AG09319 (cell line): ENCODE measurements at places on chromosomes 2 and 18.

DNA sequence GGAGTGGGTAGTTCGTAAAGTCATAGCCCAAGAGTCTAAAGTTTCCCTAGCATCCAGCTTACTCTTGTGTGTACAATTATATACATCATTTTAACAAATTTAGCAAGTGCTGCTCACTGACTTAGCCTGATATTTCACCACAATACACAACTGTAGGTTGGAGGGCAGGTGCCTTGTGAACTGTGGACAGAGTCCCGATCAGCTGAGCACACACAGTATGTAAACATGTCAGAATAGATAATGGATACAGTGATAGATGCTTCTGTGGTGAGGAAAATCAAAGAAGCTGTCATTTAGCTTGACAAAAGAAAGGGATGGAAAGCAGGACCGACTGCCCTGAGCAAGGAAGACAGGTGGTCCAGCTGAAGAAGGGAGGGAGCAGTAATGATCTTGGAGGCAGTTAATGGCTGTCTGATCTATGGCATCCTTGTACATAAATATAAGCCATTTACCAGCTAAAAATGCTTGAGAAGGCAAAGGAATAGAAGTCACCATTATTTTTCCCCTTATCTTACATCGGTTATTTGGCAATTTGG is 372.8 kb upstream of the UBE2E3 start:
- DNase-seq: no peak

DNA sequence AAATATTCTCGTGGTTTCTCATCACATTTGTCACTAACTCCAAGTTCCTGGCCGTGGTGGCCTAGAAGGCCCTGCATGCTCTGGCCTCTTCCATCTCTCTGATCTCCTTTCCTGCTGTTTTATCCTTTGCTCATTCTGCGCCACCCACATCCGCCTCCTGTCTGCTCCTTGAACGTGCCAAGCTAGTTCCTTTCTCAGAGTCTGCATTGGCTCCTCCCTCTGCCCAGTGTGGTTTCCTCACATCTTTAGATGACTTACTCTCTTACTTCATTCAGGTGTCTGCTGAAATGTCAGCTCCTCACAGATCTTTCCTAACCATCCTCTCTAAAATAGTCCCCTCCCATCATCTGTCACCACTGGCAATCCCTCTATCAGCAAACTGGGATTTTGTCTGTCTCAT is 158.6 kb upstream of the RBMS1 start:
- no peak for DNase-seq

- no peak for DNase-seq
Measured at GRCh38 chr2:143160732-143161707, 31.8 kb downstream of the ARHGAP15 start.

DNA sequence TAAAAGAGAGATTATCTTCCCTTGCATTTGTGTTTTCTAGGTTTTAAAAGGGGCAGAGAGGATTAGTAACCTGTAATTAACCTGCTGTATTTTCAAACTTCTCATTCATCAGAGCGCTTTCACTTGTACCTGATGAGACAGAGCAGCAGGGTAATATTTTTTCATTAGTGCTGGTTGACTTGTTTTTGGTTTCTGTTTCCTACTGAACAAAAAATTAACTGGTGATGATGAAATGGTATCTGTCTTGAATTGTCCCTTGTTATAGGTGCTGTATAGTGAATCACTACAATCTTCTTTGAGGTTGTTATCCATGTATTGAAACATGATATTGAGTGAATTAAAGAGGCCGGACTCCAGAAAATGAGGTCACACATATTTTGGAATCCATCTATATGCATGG is 37.9 kb downstream of the CDH20 start:
- no peak for DNase-seq

GRCh38 chr2:46363535-46364170 is 66.4 kb downstream of the EPAS1 start:
- peak; percentile 18 for DNase-seq

DNA sequence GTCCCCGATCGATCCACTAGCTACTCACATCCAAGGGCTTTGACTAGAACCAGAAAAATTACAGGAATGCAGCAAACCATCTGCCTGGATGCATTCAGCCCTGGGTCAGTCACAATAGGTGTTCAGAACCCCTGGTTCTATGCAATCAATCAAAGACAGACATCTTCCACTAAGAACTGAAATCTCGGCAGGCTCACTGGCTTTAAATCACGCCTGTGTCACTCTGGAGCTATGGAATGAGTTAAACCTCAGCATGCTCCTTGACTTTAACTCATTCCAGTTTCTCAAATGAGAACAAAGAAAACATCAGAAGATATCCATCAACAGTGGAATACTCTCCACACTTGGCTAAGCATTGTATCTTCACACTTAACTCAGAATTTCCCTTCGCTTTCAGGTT is 68.1 kb upstream of the SPTBN1 start:
- DNase-seq: no peak

GRCh38 chr2:74391209-74391579 is 11.1 kb upstream of the DCTN1 start:
- DNase-seq: no peak

GRCh38 chr2:72132981-72133720 is 14.5 kb downstream of the CYP26B1 start:
- no peak for DNase-seq

GRCh38 chr2:233449921-233450863 is 95.9 kb downstream of the DGKD start:
- no peak for DNase-seq

DNA sequence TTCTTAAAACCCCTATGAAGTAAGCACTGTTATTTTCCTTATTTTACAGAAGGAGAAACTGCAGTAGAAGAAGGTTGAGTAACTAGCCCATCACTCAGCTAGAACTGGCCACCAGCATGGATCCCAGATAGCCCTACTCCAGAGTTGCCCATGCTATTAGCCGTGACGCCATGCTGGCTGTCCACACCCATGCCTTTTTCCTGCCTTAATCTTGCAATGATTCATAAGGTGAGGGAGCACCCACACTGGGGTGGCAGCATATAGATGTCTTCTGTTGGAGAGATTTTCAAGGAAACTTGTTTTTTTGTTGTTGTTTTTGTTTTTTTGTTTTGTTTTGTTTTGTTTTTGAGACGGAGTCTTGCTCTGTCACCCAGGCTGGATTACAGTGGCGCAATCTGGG is 204.1 kb upstream of the HAAO start:
- no peak for DNase-seq

GRCh38 chr18:55054021-55054990 is 95.0 kb upstream of the CCDC68 start:
- no peak for DNase-seq

DNA sequence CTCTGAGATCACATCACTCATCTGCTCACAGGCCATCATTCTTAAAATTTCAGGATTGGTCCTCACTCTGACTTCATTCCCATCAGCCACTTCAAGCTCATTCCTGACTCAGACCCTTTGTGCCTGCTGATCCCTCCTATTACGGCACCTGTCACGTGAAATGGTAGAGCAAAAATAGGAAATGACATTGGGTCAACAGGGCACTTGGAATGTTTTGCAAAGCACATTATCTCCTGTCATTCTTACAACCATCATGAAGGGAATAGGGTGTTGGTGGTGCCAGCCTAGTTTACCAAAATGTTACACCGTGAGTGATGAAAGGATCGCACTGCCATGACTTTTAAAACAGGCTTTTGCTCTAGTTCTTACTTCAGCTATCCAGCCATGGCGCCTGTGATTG is 61.1 kb downstream of the EIF5B start:
- no peak for DNase-seq

DNA sequence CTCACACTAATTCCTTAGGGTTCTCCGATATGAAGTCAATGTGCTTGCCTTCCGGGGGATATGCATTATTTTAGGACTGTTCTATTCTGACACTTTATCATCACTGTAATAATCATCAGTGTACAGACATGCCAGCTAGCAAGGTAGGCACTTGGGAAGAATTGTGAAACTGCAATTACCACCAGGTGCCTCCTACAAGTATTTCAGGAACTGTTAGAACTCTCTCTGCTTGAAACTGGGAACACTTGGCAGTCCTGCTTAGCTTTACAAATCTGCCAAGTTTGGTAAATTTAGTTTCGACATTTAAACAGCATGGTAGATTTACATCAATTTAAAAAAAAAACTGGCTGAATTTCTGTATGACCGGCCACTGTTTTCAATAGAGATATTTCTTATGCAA is 128.7 kb downstream of the SATB2 start:
- no peak for DNase-seq

DNA sequence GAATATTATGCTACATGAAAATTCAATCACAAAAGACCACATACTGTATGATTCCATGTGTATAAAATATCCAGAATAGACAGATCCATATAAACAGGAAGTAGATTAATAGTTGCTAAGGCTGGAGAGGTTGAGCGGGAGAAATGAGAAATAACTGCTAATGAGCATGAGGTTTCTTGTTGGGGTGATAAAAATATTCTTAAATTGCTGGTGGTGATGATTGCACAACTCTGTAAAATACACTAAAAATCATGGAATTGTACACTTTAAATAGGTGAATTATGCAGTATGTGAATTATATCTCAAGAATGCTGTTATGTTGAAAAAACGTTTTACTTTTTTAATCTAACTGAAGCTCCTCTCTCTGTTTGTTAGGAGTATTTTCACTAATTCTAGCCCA is 101.8 kb upstream of the CREB1 start:
- DNase-seq: no peak

- no peak for DNase-seq
Measured at GRCh38 chr2:233247116-233247515, 4.4 kb upstream of the ATG16L1 start.
